ENCODE measurements at places on chromosomes 2 and 18. TPM values are rescaled to one million over a fixed set of nuclear protein-coding genes. Genes with fewer than 3 reads are reported as not detected.

PGAP1 gene
- 14.9 TPM for total RNA-seq

HDAC4 gene
- 11.3 TPM for total RNA-seq

MYO7B gene
- total RNA-seq = 3.7 TPM

MLPH gene
- total RNA-seq = not detected

FRZB gene
- 0.49 TPM for total RNA-seq

SERPINB3 gene
- not detected for total RNA-seq

ERICH2 gene
- total RNA-seq = 0.68 TPM

SERPINB11 gene
- total RNA-seq = not detected

DPP4 gene
- 0.08 TPM for total RNA-seq

NLRC4 gene
- not detected for total RNA-seq

KCNJ13 gene
- total RNA-seq = not detected

RMC1 gene
- 18.6 TPM for total RNA-seq

CYRIA gene
- 18.3 TPM for total RNA-seq

KATNAL2 gene
- total RNA-seq = 5.1 TPM

SCN3A gene
- 6.1 TPM for total RNA-seq

TRIM43 gene
- total RNA-seq = not detected

CD28 gene
- total RNA-seq = 0.24 TPM
